ENCODE measurements at places on chromosomes 6 and 20. TPM values are rescaled to one million over a fixed set of nuclear protein-coding genes. Genes with fewer than 3 reads are reported as not detected.

GRCh38 chr6:63677282-63677681 lies 41.7 kb downstream of the PHF3 start:
- no peaks in the 10 kb centered on the region for H3K36me3 ChIP-seq
- H3K4me3 ChIP-seq: no peak overlapping the region
- no peaks in the 10 kb centered on the region for H3K27me3 ChIP-seq
- no peak for DNase-seq
- peak overlapping the region; percentile 66 for H3K27ac ChIP-seq
- peaks cover 43% of the 10 kb centered on the region for H3K4me1 ChIP-seq

DNA sequence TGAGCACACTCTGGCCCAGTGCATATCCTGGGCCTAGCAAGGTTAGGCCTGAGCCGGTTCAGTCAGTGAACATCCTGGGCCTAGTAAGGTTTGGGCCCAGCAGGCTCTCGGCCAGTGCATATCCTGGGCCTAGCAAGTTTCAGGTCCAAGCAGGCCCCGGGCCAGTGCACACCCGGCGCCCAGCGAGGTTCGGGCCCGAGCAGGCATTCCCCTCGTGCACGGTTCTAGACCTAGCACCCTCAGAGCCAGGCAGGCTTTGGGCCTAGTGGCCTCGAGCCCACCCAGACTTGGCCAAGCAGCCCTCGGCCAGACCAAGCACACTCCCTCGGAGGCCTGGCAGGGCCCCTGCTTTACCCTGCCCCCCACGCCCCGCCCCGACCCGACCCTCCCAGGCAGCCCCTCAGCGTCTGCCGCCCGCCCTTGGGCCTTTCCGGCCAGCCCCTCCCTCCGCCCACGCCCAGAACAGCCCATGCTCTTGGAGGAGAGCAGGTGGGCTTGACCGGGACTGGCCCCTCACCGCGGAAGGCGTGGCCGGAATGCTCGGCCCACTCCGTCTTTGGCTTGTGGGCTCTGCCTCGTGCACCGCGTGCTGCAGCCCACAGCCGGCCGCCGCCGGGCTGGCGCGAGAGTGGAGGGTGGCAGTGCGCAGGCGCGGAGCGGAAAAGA lies at the start of gene CTCFL:
TSS of gene CTCFL (minus strand) at position 630 of the 666 bp plus-strand sequence. CDS start 935 bp downstream, outside the sequence.
- DNase-seq: no peak
- no peak within 1 kb of the TSS for H3K27ac ChIP-seq
- no peaks in the 10 kb centered on the region for H3K36me3 ChIP-seq
- no peaks in the 10 kb centered on the region for H3K27me3 ChIP-seq

DNA sequence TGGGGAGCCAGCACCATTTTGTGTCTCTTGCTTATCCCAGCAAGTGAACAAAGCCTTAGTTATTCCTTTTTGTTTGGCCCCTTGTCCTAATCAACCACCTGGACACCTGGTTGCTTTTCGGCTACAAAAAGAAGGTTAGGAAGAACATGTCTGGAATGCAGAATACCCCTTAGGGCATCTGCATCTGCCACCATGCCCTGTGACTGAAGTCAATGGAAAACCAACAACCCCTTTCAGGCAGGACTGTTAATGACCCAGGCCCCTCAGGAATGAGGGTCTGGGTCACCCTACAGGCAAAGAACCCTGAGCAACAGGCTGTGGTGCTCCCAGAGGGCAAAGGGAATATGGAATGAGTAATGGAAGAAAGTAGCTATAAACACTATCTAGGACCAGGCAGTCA lies 78.5 kb downstream of the PDE10A start:
- H3K4me3 ChIP-seq: no peak overlapping the region
- H3K4me1 ChIP-seq: no peaks in the 10 kb centered on the region
- H3K27ac ChIP-seq: no peak overlapping the region
- DNase-seq: no peak

- H3K36me3 ChIP-seq: peaks cover 12% of the 10 kb centered on the region
- peaks cover 10% of the 10 kb centered on the region for H3K4me1 ChIP-seq
- no peak overlapping the region for H3K4me3 ChIP-seq
- H3K27ac ChIP-seq: no peak overlapping the region
These were observed 13.3 kb downstream of the RBM38 start for GRCh38 chr20:57404419-57405072.

DNA sequence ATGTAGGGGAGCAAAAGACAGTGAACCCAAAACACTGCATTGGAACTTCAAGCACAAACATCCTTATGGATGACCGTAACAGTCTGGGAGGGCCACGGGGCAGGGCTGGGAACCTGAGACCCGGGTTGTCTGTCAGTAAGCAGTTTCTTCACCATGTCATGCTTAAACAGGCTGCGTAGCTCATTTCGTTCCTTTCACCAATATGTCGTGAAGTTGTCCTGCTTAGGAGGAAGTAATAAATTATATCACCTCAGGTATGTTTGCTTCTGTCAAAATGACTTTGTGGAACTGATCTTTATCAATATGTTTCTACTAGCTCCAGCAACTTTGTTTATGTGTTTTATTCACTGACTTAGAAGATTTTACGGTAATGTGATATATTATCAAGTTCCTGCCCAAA lies 12.4 kb upstream of the MAK start:
- DNase-seq: no peak
- no peaks in the 10 kb centered on the region for H3K4me1 ChIP-seq
- no peak overlapping the region for H3K4me3 ChIP-seq
- H3K36me3 ChIP-seq: no peaks in the 10 kb centered on the region
- no peak overlapping the region for H3K27ac ChIP-seq
- H3K27me3 ChIP-seq: no peaks in the 10 kb centered on the region

DNA sequence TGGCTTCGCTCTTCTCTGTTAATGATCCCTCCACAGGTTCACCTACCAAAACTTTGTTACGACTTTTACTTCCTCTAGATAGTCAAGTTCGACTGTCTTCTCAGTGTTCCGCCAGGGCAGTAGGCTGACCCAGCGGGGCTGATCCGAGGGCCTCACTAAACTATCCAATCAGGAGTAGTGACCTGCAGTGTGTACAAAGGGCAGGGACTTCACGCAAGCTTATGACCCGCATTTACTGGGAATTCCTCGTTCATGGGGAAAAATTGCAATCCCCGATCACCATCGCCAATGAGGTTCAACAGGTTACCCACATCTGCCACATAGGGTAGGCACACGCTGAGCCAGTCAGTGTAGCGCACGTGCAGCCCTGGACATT lies 771.4 kb upstream of the DEFB115 start:
- no peaks in the 10 kb centered on the region for H3K4me1 ChIP-seq
- H3K27me3 ChIP-seq: no peaks in the 10 kb centered on the region
- no peaks in the 10 kb centered on the region for H3K36me3 ChIP-seq
- no peak overlapping the region for H3K4me3 ChIP-seq
- no peak overlapping the region for H3K27ac ChIP-seq

- H3K27ac ChIP-seq: no peak overlapping the region
- H3K4me3 ChIP-seq: no peak overlapping the region
- H3K4me1 ChIP-seq: no peaks in the 10 kb centered on the region
- no peak for DNase-seq
- no peaks in the 10 kb centered on the region for H3K27me3 ChIP-seq
- no peaks in the 10 kb centered on the region for H3K36me3 ChIP-seq
These were observed 501.1 kb downstream of the PTPRT start for GRCh38 chr20:42688576-42688975.

GRCh38 chr6:84643778-84644177 lies 120.6 kb downstream of the TBX18 start:
- no peak overlapping the region for H3K27ac ChIP-seq
- H3K27me3 ChIP-seq: no peaks in the 10 kb centered on the region
- DNase-seq: no peak
- H3K4me1 ChIP-seq: no peaks in the 10 kb centered on the region
- H3K4me3 ChIP-seq: no peak overlapping the region
- H3K36me3 ChIP-seq: no peaks in the 10 kb centered on the region

- no peaks in the 10 kb centered on the region for H3K27me3 ChIP-seq
- DNase-seq: peak; percentile 27
- peaks cover 4% of the 10 kb centered on the region for H3K4me1 ChIP-seq
- peak within 1 kb of the TSS; percentile 13 for H3K4me3 ChIP-seq
- no peaks in the 10 kb centered on the region for H3K36me3 ChIP-seq
- H3K27ac ChIP-seq: no peak within 1 kb of the TSS
These were observed at the start of gene SRSF12 for GRCh38 chr6:89117211-89118108. Gene SRSF12 (minus strand): TSS chr6:89118071. CDS start chr6:89117887, 184 bp downstream.

DNA sequence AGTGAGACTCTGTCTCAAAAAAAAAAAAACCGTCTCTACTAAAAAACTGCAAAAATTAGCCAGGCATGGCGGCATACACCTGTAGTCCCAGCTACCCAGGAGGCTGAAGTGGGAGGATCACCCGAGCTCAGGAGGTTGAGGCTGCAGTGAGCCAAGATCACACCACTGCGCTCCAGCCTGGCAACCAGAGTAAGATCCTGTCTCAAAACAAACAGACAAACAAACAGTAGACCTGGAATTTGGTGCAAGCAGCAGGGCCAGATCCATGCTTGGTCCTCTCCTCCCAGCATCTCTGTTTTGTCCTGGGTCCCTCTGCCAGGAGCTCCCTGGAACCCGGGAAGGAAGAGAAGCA lies 11.6 kb downstream of the RIPOR3 start:
- H3K4me1 ChIP-seq: peaks cover 27% of the 10 kb centered on the region
- H3K4me3 ChIP-seq: no peak overlapping the region
- H3K27ac ChIP-seq: no peak overlapping the region
- DNase-seq: no peak
- no peaks in the 10 kb centered on the region for H3K27me3 ChIP-seq

GRCh38 chr20:10490257-10490656 lies 55.2 kb downstream of the SLX4IP start:
- no peak overlapping the region for H3K4me3 ChIP-seq
- no peak overlapping the region for H3K27ac ChIP-seq
- H3K27me3 ChIP-seq: no peaks in the 10 kb centered on the region

GRCh38 chr6:170082531-170083187 lies 208.2 kb downstream of the DLL1 start:
- H3K36me3 ChIP-seq: no peaks in the 10 kb centered on the region
- H3K4me1 ChIP-seq: no peaks in the 10 kb centered on the region
- H3K4me3 ChIP-seq: no peak overlapping the region

The SUN5 gene
- not detected for total RNA-seq

The TAAR2 gene
- total RNA-seq: not detected

Measured in adrenal gland (tissue), 19 donors.